ENCODE measurements at places on chromosomes 7 and 10.

GRCh38 chr7:86949779-86950260 is 109.6 kb downstream of the ELAPOR2 start:
- DNase-seq = no peak

DNA sequence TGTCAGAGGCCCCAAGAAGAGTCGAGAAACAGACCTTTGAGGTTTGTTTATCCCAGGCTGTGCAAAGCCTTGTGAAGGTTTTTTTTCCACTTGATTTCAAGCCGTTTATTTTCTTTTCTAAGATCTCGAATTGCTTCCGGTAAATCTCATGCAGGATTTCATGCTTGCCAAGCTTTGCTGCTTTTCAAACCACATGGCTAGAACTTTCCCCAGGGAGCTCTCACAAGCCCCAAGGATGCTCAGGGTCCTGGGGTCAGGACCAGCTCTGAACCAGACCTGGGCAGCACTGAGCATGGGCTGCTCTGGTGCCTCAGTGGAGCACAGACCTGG is 48.0 kb upstream of the AQP1 start:
- DNase-seq = no peak

DNA sequence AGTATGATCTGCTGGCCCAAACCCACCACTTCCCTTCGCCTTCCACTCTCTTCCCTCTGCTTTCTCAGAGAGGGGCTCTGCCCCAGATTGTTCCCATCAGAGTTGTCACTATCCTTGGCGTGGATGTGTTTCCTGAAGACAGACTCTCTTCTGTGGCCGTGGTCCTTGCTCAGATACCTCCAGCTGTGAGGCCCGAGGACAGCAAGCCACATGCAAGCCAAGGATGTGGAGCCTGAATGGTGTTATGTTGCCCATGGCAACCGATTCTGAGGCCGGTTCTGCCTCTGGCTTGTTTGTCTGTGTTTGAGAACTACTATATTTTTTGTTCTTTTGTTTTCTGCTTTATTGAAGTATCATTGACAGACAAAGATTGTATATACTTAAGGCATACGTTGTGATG is 247.4 kb upstream of the PODXL start:
- no peak for DNase-seq

GRCh38 chr10:50299948-50300669 is 48.8 kb upstream of the ASAH2 start:
- no peak for DNase-seq

DNA sequence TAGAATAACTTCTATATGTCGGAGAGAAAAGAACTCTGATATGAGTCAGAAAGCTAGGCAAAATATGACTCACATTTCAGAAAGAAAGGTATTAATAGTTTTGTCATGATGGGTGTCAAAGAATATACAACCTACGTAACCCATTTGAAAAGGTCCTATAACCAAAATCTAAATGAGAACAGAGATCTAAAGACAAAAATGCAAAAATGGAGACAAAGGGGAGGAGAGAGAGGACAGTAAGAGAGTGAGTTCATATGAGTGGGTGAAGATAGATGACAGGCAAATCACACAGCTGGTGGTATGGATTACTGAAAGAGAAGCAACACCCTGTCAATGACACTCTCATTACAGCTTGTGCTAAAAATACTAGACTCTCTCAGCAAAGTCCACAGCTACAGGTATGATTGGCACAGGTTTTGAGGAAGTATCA is 25.6 kb downstream of the ANKMY2 start:
- no peak for DNase-seq

- no peak for DNase-seq
These were observed 3.7 kb upstream of the TRIP6 start for GRCh38 chr7:100863406-100863950.

DNA sequence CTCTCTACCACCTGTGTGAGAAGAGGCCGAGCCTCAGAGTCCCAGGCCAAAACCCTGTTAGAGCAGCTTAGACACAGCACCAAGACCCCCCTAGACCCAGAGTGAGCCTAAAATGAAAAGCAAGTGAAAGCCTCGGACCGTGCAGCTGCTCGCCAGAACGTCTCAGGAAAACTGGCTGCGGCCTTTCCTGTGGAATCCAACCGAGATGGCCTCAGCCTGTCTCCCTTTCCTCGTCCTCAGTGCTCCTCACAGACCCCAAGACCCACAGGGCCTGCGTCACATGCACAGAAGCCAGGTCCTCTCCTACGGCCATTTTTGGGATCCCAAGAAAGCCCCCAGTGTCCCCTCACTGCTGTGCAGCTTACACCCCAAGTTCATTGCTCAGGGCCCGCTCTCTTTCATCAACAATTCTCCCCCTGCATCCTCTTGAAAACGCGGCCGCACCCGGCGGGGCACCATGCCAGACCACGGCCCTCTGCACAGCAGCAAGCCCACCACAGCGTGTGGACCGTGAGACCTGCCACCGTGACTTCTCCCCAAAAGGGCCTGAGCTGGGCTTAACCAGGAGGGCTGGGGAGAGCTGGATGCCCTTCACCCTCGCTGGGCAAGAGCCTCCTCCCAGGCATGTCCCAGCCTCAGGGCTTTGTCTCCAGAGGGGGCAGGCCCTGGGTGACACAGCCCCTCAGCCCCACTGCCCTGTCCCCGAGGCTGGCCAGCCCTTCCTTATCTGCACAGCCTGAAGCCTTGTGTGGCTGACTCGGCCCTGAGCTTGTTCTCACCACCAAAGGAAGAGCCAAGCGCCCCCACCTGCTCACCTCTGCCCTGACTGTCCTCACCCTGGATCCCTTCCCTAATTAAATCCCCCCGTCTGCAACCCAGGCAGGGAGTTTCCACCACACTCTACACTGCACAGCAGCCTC is 142.9 kb downstream of the PTPRN2 start:
- DNase-seq = no peak

DNA sequence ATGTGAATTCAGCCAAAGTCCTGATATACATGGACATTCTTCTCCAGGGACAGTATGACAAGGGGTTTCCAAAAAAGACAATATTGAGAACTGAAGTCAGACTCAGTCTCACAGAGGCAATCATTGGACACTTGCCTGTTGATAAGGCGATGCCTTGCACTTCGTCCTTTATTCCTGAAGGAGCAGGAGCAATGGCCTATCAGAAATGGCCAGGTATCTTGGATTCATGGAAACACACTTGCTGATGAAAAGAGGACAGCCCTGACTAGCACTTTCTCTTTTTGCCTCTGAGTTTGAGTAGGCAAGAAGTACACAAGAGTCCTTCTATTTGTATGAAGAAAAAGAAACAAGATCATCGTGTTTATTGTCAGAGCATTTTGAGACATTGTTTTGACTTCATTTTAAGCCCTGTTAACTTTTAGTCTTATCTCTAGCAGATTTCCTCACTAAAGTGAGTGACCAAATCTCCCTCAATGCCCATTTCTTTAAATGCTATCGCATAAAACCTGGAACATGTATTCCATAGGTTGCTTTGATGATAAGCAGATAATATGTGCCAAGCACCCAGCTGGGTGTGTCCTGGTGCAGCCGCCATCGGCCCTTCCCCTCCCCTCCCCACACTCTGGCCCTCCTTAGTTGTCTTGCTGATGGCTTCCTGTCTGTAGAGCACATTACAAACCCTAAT is 26.6 kb downstream of the ST8SIA6 start:
- DNase-seq = no peak

- peak; percentile 36 for DNase-seq
These were observed 8.3 kb downstream of the PI4K2A start for GRCh38 chr10:97648562-97649404.

DNA sequence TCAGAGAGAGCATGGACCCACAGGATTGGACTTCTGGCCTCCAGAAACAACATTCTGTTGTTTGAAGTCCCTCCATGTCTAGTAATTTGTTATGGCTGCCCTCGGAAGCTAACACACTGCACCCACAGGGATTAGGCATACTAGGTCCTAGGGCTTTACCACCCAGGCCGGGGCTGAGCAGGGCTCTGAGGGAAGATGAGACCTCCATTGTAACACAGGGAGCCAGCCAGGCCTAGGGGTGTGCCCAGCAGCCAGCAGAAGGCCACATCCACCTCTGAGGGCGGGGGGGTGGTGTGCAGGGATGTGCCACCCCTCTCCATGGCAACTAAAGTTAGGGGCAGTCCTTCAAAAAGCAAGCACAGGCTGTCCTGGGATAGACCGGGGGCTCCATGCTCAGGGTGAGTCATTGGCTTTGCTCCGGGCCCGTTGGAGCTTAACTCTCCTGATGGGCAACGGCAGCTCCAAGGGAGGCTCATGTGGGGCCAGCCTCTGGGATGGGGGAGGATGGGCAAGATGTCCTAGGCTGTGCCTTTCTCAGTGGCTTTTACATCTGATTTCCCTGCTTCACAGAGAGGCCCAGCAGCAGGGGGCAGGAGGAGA is 96.6 kb upstream of the GPR26 start:
- no peak for DNase-seq

GRCh38 chr7:132941905-132942304 is 140.0 kb downstream of the CHCHD3 start:
- DNase-seq = no peak

- no peak for DNase-seq
These were observed 477.4 kb downstream of the TCERG1L start for GRCh38 chr10:130834170-130834569.

Data from activated gamma-delta T cell treated with Interleukin-2 at 50 U/mL for 16 hours (primary cell).